GM12892 (cell line): ENCODE measurements at places on chromosomes 7 and 10.

DNA sequence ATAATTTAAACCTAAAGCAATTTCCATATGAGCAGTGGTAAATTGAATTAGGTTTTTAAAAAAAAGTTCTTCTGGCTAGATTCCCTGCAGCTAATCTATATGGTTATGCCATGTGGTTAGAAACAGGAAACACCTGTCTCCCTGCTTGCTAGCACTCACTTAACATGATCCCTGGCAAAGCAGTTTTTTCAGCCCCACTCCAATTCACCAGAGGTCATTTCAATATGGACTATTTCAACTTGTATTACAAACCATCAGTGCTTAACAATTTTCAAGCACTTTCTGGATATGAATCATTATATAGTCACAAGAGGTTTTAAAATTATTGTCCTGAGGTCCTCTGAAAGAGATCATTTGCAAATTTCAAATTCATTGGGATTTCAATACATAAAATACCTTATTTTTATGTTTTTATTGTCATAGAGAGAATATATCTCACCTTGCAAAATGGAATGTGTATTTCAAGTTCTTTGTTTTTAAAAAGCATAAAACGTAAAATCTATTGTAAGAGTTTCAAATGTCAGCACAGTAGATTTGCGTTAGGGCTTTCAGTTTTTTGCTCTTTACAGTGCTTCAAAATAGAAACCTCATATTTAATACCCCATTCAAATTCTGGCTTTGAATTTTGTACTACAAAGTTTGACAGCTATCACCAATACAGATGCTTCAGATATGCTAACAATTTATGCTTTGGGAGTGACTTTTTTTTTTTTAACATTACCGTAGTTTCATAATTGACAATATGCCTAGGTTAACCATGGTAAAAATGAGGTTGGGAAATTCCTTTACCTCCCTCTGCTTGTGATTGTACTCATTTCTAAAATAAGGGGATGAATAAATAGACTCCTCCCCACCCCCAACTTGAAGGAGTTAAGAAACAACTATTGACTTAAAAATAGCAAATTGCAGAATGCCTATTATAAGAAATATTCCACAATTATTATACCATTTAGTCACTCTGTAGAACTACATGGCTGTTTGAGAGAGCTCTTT lies 117.5 kb upstream of the HGF start:
- DNase-seq, result no peak

DNA sequence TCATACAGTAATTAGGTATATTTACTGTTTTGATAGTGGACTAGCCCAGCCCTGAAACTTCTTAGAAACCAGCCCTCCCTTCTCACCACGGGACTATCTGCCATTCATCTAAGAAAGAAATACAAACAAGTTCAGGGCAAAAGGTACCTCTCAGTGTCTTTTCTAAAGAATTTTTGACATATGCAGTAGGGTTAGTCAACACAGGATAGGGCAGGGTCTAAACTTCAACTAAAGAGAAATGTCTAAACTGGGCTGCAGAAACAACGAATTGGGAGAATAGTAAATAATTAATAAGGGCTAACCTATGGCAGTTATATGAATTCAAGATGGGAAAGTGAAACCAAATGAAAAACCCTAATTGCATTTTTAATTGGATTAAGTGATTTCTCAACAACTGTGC lies 496.6 kb downstream of the INHBA start:
- no peak for DNase-seq

- no peak for DNase-seq
Observed at GRCh38 chr10:131738396-131738735, 162.4 kb upstream of the PPP2R2D start.

GRCh38 chr10:51574248-51575048 lies 124.9 kb downstream of the CSTF2T start:
- DNase-seq, result no peak

- no peak for DNase-seq
Observed at GRCh38 chr7:99312316-99313203, 13.1 kb upstream of the ARPC1A start.

GRCh38 chr7:152050547-152050971 lies 25.1 kb downstream of the GALNT11 start:
- no peak for DNase-seq

DNA sequence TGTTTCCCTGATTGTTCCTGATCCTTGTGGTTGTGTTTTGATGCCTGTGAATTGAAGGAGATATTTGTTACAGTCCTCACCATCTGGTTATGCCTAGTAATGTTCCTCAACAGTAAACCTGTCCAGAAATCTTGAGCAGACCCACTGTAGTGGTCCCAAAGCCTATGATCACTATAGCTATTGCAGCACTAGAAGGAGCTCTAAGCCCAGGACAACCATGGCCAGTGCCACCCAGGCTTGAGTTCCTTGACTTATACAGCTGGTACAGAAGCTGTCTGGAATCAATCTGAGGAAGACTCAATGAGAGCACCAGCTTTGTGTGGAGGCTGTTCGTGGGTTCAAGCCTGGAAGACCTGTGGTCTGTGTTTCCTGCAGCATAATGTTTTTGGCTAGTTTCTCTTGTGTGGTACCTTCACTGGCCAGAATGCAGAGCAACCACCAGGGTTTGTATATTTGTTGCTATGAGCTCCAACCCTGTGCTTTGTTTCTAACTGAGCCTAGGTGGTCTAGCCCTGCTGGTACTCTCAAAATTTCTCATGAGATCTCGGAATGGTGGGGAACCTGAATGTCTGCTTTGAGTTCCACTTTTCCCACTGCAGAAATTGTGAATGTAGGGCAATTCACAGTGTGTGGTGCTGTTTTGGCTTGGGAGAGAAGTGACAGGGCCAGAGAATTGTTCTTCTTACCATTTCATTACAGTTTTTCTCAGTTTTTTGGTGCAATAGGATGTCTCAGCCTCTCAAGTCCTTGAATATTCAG lies 355.2 kb downstream of the SUGCT start:
- no peak for DNase-seq

DNA sequence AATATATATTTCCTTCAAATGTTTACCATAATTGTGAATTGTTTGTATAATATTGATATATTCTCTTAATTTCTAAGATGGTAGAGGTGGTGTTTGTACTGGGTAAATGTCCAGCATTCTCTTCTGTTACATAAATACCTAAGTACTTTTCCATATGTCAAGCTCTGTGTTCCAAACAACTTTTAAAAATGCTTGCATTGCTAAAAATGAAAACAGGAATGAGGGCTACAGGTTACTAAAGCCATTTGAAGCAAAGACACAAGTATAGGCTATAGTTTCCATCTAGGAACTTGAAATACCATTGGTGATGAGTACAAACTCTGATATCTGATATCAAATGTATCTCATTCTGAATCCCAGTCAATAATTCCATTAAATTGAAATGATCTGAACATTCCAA lies 233.6 kb upstream of the SORCS1 start:
- DNase-seq, result no peak

DNA sequence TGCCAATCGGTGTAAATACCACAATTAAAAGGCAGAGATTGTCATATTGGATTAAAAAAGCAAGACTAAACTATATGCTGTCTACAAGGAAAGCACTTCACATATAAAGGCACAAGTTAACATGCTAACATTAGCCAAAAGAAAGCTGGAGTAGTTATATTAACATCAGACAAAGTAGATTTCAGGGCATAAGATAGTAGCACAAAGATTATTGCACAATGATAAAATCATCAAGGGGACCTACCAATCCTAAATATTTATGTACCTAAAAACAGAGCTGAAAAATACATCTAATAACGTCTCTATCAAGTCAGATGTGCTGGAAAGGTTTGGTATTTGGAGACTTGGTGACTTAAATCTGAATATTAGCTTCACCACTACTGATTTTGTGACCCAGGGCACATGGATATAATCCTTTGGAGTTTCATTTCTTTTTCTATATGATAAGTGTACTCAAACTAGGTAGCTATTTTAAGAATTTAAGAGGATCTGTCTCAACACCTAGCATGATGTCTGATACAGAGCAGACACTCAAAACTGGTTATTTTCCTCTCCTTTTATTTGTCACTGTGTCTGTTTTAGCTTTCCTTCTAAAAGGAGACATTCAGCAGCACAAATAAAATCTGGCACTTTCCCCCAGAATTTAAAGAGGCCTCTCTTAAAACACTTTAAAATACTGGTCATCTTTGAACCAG lies 156.5 kb downstream of the DOCK4 start:
- no peak for DNase-seq

DNA sequence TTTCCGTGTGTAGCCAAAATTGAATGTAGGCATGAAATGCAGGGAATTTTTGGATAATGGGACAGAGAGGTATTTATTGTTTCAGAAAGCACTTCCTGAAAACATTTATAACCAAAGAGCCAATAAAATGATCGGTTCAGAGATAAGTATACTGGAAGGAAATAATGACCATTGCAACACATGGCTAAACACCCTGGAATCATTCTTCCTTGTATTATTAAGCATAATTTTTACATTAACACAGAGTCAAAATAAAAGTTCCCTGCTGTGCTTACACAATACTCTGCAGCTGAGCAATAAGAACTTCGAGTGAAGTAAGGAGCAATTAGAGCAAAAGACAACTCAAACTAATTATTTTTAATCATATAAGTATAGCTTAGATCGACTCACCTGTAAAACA lies 648.3 kb downstream of the TNS3 start:
- no peak for DNase-seq

DNA sequence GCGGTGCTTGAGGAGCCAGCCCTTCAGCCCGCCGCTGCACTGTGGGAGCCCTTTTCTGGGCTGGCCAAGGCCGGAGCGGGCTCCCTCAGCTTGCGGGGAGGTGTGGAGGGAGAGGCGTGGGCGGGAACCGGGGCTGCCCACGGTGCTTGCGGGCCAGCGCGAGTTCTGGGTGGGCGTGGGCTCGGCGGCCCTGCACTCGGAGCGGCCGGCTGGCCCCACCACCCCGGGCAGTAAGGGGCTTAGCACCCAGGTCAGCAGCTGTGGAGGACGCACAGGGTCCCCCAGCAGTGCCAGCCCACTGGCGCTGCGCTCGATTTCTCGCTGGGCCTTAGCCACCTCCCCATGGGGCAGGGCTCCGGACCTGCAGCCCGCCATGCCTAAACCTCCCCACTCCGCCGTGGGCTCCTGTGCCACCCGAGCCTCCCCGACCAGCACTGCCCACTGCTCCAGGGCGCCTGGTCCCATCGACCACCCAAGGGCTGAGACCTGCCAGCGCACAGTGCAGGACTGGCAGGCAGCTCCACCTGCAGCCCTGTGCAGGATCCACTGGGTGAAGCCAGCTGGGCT lies 9.5 kb upstream of the GSTO1 start:
- DNase-seq, result no peak

- no peak for DNase-seq
Observed at GRCh38 chr7:27203365-27203953, 3.6 kb upstream of the HOXA13 start.

DNA sequence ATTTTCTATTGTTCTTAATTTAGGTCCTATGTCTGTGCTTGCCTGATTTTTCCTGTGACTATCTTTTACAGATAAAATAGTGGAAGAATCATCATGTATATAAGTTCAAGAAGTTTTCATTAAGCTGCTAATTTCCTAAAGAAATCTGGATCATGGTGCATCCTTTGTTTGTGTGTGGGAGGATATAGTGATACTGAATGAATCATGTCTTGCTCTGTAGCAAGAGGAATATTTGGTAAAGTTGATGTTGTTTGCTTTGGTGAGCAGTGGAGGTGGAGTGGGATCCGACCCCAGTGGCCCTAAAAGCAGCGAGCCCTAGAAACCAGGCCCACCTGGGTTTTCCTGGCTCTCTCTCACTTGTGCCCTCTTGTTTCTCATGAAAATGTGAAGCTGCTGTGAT lies 83.7 kb downstream of the CCNY start:
- DNase-seq, result no peak

DNA sequence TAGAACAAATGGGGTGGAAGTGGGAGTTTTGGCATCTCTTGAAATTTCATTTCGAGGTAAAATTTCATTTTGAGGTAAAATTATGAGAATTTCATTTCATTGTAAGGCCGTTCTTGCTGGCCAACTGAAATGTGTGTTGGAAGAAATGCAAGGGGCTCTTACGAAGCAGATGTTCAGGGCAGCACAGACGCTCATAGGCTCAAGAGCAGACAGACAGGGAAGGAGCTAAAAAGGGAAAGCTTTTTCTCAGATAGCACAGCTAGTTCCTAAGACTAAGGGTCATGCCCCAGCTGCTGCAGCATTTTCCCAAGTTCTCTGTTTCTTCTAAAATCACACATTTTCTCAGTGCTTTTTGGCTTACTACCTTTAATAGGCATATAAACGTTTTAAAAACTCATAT lies 65.1 kb upstream of the SFMBT2 start:
- no peak for DNase-seq

GRCh38 chr7:21969822-21970221 lies 24.1 kb upstream of the CDCA7L start:
- no peak for DNase-seq
